ENCODE measurements at places on chromosomes 5 and 9.

DNA sequence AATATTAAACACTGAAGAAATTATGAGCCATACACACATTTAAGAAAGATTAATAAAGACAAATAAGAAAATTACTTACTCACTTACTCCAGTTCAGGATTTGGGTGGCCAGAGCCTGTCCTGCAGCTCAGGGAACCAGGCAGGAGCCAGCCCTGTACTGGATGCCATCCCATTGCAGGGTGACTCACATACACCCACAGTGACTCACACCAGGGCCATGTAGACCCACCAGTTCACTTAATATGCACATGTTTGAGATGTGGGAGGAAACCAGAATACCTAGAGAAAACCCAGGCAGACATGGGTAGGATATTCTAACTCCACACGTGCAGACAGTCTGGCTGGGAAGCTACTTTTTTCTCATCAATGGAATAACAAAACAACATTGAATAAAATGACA lies 49.6 kb upstream of the ADRB2 start:
- DNase-seq, result no peak

GRCh38 chr5:40514976-40515375 lies 164.7 kb upstream of the PTGER4 start:
- no peak for DNase-seq

DNA sequence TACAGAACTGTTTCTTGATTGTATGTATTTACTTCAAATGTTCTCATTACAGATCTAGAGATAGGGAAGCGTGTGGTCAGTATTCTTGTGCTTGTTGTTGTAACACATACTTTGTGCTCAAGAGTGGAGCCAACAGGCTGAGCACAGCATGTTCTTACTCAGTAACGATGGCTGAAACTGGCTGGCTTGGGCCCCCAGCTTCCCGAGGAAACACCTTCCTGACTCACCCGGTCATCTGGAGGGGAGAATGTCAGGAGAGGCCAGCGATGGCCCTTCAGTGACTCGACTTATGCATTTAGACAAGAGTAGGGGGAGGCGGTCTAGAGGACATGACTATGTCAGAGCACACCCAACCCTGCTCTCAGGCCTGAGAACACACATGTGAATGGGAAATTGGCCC lies 25.6 kb downstream of the ZNF474 start:
- DNase-seq, result no peak

GRCh38 chr5:4226565-4226964 lies 630.9 kb downstream of the IRX1 start:
- no peak for DNase-seq

DNA sequence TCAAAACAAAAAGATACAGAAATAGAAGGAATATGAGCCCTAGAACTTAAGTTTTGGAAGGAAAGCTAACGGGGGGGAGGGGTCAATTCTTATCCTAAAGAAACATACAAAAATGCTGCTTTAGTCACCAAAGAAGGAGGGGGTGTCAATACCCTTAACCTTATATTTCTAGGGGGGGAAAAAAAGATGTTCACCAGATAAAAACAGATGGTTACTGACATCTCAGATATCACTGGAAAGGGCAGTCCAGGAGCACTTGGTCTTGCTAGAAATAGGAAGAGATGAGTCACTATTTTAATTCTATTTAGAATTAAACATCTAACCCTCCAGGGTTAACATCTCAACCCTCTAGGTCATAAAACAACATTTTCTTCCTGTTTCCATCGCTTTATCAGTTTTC lies 1.7 kb downstream of the DIAPH1 start:
- no peak for DNase-seq

DNA sequence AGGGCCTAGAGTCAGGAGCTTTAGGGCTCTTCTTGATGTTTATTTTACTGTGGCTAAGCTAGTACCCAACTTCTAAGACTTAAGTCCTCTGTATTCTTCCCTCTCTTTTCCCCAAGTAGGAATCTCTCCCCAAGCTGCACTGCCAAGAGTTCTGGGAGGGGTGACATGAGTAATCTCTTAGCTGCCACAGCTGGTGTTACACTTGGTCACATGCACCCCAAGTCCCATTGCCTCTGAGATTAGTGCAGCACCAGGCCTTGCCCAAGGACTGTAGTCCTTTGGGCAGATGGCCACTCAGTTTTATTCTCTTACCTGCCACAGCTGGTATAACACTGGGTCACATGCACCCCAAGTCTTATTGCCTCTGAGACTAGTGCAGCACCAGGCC lies 114.7 kb upstream of the RIOK2 start:
- no peak for DNase-seq

- no peak for DNase-seq
Observed at GRCh38 chr5:146188358-146188757, 5.9 kb upstream of the LARS1 start.

- DNase-seq, result no peak
Observed at GRCh38 chr5:31502506-31502905, 29.4 kb downstream of the DROSHA start.

GRCh38 chr9:68653141-68653595 lies 51.9 kb upstream of the PIP5K1B start:
- DNase-seq, result no peak

GRCh38 chr5:56090793-56091460 lies 96.2 kb upstream of the IL6ST start:
- no peak for DNase-seq

DNA sequence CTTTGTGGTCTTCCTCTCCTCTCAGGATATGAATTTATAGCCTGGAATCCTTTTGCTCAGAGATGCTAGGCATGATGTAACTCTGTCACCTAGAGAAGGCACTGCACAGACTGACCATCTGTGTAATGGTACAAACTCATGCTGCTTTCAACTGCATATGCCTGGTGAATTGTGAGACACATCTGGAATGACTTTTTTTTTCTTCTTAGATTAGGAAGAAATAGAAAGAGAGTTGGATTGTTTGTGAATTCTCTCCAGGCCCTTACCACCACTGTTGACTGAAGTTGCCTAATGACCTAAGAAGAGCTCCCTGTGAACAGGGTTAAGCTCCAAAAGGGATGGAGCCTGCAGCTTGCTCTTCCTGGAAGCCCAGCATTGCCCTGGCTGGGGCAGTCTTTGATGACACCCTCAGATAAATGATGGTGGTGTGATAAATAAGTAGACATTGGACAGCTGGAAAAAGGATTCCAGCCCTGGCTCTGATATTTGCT lies 47.8 kb upstream of the TRIM32 start:
- no peak for DNase-seq

DNA sequence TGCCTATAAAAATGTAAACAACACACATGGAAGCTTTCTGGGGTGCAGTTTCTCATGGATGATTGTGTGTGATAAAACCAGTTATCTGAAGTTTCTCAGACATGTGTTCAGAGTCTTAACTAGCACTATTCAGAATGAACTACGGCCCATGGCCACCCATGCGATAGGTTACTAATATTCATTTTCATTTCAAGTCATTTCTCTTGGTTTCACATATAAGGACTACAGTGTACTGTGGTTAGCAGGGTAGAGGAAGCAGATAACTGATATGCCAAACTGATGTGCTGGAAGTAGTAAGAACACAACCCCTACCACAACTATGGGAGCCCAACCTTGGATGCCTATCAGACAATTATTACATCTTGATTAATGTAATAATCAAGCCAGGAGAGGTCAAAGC lies 372.1 kb downstream of the DTWD2 start:
- DNase-seq, result no peak

- no peak for DNase-seq
Observed at GRCh38 chr5:176530393-176530982, 6.7 kb downstream of the RNF44 start.

DNA sequence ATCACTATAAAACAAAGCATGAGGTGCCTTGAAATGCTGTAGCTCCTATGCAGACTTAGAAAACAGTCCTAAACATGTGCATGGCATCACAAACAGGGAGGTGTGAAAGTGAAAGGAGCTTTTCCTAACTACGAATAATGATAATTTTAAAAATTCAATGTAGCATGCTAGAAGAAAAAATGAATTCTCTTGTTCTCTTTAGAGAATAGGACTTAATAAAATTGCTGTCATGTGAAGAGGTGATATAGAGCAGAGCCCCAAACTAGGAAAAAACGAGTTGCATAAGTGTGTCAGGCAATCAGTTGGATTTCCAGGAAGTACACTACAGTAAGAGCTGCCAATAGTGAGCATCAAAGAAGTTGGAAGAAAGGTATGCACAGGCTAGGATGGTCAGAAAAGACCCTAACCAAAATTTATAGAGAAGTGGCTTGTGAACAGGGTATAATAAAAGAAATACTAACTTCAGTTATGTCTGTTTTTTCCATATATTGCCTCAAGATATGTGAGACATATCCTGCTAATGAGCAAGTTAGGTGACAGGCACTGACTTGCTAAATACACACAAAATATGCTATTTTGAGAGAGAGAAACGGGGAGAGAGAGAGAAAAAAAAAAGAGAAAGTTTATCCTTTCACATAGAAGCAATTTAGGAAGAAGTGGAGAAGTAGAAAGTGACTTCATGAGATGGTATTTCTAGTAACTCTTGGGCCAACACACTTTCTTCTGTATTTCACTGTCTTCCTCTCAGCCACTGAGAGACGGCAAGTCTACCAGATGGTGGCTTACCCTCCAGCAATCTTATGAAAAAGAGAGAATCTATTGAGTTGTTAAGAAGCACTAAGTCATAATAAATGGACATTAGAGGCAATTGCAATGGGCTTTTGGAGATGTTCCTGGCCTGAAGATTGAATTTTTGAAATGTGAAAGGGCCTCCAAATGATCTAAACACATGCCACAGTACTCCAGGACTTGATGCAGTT lies 18.0 kb downstream of the ITGA2 start:
- no peak for DNase-seq

DNA sequence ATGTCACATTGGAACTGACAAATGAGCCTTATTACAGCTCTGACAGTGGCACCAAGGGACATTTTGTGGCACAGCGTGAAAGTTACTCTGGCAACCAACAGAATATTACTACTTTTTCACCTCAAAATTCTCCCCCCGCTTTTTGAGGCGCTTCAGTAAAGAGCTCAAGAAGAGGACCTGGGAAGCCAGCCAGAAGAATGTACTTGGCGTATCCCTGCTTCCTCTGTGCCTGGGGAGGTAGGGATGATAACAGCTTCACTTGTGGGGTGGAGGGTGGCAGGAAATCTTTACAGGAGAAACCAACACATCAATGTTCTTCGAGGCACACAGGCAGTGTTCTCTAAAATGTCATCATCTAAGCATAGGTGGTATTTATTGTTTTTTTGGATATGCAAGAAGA lies 624.1 kb downstream of the NR2F1-AS1 start:
- DNase-seq, result no peak

DNA sequence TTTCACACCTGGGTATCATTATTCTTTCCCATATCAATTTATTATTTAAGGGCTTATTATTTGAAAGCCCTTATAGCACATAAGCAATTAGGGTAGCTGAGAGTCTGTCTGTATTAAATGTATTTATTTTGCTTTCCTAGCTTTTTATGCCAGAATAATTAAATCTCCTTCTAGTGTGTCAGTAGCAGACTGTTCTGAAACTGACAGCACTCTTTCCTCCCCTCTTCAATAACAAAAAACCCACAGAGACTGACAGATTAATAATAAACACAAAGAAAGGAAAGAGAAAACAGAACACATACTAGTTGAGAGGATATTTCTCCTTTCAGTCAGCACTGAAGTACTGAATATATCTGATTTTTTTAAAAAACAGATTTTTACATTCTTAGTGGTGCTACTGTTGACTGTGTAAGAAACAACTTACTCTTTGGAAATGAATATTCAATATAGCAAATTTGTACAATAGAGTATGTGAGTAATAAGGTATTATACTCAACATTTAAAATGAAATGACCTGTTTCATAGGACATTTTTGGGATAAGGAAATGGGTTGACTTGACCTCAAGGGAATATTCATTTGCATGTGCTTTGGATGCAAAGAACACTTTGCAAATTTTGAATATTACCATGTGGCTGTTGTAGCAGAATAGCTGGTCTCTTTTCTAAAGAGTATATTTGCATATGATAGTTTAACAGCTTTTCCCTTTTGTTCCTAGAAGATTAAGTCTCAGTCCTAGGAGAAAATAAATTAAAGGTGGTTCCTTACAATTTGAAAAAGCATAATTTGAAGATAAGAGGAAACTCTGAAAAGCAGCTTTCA lies 208.3 kb downstream of the SPATA31D1 start:
- no peak for DNase-seq

DNA sequence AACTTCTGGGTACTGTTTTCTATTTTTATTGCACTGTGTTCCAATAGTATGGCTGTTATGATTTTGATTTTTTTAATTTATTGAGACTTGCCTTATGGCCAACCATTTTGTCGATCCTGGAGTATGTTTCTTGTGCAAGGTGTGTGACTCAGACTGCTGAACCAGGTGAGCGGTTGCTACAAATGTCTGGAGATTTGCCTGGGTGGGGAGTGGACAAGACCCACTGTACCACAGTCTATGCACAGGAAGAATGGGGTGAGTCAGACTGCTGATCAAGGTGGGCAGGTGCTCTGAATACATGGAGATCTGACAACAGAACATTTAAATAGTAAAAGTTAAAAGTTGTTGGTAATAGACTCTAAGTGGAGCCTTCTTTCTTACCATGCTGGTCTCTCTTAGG lies 609.2 kb downstream of the CSNK1G3 start:
- no peak for DNase-seq

DNA sequence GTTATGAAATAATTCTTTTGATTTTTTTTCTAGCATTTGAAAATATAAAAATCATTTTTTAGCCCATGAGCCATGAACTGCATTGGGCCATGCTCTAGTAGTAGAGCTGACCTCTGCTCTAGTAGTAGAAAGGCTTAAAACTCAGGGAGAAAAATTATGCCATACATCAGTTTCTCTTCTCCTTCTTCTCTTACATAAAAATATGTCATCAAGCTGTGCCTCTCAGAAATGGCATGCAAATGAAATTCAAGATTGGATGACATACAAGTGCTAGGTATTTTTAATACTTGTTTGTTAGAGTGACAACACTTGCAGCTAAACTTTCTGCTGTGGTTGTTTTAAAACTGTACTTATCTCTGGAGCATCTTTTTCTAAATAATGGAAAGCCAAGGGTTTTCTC lies 42.1 kb upstream of the TMOD1 start:
- no peak for DNase-seq
